ENCODE measurements at places on chromosomes 2 and 18.

GRCh38 chr18:9362869-9363268 lies 28.3 kb downstream of the TWSG1 start:
- no peak for DNase-seq

- DNase-seq = no peak
Measured at GRCh38 chr18:8065284-8065683, 498.2 kb downstream of the PTPRM start.

DNA sequence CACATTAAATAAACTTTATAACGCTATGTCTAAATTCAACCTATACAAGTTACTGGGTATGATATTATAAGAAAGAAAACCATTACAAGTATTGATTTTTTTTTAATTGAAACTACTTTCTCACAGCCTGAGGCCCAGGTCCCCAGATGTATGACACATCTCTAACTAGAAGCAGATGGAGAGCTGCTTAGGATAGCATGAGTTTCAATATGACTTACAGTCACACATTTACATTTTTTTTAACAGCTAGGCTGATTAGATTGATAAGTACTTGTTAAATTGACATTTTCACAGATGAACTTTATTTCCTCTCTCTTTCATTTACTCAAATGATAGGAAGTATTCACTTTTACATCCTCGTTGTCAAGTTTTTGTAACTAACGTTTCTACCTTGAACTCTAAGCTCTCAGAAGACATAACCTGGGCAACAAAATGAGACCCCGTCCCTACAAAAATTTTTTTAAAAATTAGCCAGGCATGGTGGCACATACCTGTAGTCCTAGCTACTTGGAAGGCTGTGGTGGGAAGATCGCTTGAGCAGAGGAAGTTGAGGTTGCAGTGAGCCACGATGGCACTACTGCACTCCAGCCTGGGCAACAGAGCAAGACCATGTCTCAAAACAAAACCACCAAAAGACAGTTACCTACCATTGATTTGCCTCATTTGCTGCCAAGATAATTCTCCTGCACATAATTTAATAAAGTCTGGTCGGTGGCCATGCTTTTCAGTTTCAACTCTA lies 52.4 kb downstream of the STK39 start:
- no peak for DNase-seq

DNA sequence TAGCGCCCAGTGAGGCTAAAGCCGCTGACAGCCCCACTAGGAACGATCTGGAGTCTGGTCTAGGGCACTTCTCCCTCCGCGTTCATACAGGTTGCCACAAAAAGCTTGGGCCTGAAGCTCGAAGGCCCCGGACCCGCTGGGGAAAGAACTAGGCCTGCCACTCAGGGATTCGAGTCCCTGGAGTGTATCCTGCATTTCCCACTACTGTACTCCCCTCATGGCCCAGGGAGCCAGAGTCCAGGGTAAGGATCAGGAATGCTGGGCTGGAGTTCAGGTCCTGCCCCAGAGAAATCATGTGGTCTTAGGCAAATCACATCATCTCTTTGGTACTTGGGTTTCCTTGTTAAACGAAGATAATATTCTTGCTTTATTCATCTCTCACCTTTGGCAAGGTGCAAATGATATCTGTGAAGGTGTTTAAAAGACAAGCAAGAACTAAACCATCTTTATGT lies 1.4 kb upstream of the ZFP36L2 start:
- DNase-seq = no peak

DNA sequence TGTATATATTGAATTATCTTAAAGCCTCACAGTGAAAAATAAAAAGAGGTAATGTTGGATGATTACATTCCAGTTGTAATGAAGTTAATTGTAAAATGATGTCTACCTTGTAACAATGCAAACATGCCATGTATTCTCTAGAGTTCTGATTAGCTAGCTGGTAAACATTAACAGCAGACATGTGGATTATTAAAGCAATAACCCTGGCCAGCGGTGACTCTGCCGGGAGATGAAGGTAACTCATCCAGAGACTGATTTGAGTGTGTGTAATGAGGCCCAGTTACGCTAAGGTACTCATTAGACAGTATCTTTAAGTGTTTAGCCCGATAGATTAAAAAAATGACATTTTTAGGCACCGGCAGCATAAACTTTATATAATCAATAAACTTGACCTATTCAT lies 79.6 kb upstream of the REV1 start:
- DNase-seq = no peak
